Activated CD4-positive, alpha-beta T cell treated with anti-CD3 and anti-CD28 coated beads for 48 hours (primary cell): ENCODE measurements at places on chromosomes 7 and 10.

DNA sequence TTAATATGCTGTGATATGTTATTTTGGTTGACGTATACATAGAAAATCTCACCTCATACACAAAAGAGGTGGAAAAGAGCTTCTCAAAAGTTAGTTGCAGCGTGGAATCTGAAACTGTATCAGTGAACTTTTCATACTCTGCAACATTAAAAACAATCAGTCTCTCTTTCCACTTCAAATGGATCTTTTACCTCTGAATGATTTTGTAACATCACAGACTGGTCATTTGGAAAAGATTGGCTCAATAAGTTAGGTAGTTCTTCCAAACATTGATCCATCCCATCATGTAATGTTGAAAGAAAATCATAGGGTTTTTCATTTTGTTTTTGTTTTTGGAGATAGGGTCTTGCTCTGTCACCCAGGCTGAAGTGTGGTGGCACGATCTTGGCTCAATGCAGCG is 131.1 kb downstream of the AHR start:
- DNase-seq: no peak

DNA sequence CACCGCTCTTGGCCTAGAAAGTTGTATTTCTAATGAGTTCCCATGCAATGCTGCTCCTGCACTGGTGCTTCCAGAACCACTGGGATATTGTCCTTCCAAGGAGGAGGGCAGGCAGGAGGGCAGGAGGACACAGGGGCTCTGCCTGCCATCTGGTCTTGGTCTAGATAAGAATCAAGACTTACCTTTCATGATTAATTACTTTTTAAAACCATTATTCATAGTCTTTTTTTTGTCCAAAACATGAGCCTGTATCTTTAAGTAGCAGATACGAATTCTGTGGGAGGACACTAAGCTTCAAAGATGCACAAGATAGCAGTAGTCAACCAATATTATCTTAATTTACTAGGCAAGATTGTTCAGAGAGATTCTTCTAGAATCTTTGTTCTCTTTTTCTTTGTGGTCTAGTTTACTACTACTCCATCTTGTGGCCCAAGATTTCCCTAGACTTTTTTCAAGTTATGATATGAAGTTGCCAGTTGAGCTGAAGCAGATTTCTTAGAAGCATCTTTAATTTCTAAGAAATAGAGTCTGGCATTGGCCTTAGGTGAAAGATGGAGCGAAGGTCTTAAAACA is 57.6 kb downstream of the RBM33 start:
- no peak for DNase-seq

DNA sequence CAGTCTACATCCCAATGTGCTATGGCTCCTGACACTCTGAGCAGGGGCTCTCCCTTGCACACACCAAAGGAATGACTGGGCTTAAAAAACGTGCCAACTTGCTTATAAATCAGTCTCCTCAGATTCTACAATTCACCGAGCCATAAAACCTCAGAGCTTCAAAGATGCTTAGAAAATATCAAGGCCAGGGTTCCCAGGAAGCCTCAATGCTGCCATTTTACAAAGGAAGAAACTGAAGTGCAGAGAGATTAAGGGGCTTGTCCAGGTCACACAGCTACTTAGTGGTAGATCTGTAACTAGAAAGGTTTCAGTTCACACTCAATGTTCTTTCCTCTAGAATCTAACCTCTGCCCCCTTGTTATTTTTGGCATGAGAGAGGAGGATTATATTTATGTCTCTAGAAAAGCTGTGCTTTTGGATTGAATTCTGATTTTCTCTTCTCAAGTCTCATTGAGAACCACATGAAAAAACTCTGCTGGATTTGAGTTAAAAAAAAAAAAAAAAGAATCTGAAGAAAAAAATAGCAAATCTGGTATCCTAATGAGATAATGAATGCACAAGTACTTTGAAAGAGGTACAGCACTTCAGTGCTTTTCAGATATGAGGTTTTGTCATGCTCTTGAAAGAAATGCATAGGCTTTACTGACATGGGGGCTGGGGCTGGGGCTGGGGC is 22.3 kb upstream of the TSPAN33 start:
- no peak for DNase-seq

- DNase-seq: no peak
These were observed 141.1 kb downstream of the DIP2C start for GRCh38 chr10:548238-548901.

- DNase-seq: no peak
These were observed 80.3 kb downstream of the LRRC17 start for GRCh38 chr7:102992938-102993717.

- DNase-seq: no peak
These were observed 51.5 kb upstream of the SHH start for GRCh38 chr7:155863721-155864151.

DNA sequence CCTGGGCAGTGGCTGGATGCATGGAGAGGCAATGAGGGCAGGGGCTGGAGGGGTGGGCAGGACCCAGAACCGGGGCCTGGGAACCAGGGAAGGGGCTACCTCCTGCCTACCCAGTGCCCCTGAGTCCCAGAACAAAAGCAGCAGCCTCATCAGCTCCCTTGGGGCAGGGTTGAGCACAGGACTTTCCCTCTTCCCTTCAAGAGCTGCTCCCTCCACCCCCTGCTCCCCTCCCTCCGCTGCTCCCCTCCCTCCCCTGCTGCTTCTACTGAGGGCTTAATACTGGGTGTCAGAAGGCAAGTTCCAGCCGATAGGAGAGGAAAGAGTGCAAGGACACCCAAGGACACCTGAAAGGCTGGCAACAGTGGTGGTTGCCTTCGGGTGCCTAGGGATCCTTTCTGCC is 28.2 kb upstream of the INMT start:
- DNase-seq: no peak

DNA sequence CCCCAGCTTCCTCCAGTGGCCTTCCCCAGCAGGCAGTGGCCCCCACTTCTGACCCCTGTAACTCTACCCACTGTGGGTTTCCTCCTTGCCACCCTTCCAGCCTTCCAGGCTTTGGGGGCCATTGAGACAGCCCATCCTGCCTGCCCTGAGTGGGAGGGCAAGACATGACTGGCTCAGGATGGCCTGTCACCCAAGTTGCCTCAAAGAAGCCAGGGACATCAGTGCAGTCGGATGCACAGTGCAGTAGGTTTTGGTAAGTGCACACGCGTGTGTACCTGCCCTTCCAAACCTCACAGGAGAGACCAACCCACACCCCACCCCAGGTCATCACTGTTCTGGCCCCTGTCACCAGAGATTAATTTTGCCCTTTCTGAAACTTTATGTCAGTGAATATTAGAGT is 22.7 kb downstream of the ZMIZ2 start:
- no peak for DNase-seq

DNA sequence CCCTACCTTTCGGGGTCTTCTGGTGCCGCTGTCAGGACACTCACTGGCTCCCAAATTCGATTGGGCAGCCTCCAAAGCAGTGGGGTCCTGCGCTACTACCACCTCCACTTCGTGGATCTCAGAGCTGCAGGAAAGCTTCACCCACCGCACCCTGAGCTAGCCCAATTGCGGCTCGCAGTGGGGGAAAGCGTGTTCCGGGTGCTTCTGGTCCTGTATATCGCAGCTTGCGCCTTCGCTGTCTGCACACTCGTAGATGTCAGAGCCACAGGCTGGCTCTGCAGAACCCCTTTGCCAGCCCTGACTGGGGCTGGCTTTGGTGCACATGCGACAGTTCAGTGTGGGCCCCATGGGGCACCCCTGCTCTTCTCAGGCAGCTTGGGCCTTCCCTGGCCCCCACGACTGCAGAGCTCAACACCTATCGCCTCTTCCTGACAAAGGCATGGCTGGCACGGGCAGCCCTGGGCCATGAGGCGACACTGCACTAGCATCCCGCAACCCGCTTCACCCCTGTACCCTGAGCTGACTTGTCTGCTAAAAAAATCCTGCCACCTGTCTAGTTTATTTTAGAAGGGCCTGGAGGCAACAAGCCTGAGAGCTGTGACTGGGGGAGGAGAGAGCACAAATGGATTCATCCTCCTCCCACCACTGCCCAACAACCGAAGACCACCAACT is 78.7 kb upstream of the ABI1 start:
- no peak for DNase-seq

GRCh38 chr10:75211007-75211691 is 553 bp downstream of the VDAC2 start:
- DNase-seq: peak; percentile 59

GRCh38 chr10:104333032-104333727 is 5.1 kb downstream of the ITPRIP start:
- DNase-seq: peak; percentile 45

- DNase-seq: no peak
These were observed 45.9 kb downstream of the GATA3 start for GRCh38 chr10:8100366-8100765.

DNA sequence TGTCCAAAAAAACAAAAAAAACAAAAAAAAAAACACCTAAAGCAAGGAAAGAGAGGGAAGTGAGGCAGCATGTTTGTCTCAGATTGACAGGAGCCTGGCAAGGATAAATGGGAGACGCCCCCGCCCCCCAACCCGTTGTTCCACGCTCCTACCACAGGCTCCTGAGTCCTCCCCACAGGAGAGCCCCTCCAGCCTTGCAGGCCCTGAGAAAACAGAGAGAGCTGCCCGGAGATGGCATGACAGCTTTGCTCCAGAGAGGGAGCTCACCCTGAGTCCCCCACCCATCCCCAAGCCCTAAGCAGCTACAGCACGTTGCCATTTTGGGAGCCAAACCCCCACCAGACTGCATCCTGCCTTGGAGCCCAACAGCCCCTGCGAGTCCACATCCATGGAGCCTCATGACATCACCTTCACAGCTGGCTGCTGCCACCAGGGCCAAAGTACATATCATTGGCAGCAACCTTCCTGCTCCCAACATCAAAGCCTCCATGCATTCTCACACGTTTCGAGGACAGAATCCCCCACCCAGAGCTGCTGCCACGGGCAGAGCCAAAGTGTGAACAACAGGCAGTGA is 1283.3 kb downstream of the TYW1 start:
- DNase-seq: no peak

DNA sequence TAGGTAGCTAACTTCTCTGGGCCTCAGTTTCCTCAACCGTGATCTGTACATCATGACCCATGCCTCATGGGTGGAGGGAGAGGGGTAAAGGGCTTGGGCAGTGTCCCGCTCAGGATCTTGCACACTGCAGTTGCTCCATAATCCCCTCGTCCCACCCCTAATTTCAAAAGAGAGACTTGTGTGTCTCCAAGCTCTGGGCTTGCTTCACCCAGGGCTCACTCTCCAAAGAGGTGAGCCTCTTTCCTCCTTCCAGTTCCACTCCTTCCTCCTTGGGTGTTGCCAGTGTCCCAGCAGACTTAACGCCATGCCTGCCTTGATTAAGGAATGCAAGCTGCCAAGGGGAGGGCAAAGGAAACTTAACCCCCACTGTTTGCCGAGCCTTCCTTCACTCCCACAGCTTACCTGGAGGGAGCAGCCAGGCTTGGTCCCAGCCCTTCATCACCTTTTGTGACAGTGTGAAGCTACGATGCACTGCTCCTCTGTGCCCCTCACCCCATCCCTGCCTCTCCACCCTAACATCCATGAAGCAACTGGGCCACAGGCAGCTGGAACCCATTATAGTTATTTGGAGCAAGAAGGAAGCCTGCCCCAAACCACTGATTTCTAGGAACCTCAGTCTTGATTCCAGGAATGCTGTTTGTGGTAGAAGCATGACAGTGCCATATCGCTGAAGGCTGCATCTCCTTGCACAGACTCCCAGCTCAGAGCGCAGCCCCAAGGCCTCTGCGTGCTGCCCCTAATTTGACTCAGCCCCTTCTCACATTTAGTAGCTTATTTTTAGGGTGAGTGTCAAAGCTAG is 363.3 kb downstream of the TNS3 start:
- DNase-seq: no peak

GRCh38 chr10:37947526-37947925 is 28.9 kb downstream of the ZNF25 start:
- no peak for DNase-seq

DNA sequence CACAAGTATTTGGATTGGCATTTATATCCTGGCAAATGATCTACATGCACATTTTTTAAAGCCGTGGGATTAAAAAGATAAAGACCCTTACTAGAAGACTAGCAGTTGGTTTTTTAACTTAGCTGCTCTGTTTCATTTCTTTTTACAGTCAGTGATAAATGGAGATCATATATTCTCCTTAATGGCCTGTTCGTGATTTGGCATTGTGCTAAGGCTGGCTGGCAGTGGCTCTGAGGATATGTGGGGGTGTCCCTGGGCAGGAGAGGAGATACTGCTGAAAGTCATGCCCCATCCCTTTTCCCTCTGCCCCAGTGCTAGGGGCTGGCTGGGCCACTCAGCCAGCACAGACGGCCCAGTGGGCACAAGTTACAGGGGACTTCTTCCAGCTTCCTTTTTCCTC is 341.7 kb downstream of the PRPF18 start:
- no peak for DNase-seq

GRCh38 chr7:1915956-1916600 is 246.0 kb downstream of the ELFN1 start:
- no peak for DNase-seq

GRCh38 chr10:120980279-120981255 is 129.4 kb downstream of the WDR11 start:
- no peak for DNase-seq

DNA sequence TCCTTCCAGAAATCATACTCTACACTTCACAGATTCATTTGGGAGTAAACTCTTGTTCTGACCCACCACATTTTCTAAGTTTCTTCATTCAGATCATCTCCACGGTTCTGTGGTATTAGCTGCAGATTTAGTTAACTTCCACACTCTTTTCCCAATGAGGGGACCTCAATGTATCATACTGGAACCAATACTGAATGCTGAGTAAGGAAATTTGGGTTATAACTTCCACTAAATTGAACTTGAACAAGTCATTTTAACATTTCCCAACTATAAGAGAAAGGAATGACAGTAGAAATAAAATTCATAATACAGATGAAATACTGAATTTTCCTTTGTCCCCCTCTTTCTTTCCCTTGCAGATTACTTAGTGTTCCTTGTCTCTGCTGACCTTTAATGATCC is 131.4 kb downstream of the VPS41 start:
- no peak for DNase-seq

DNA sequence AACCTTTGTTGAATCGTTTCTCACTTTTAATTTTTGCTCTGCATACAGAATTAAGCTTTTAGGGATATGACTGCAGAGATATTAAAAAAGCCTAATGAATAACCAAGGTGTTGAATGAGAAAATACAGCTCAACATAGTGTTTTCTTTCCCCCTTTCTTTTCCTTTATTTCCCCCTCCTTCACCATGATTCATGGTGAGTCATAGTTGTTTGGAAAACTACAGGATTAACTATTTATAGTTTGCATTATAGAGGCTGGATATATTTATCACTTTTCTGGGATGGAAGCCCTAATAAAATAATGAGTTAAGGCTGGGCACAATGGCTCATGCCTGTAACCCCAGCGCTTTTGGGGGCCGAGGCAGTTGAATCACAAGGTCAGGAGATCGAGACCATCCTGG is 115.0 kb downstream of the DNAJB9 start:
- DNase-seq: no peak
